ENCODE measurements at places on chromosomes 6 and 20. TPM values are rescaled to one million over a fixed set of nuclear protein-coding genes. Genes with fewer than 3 reads are reported as not detected.

The TRIM10 gene
- not detected for total RNA-seq

The FOXS1 gene
- total RNA-seq = not detected

The CALHM6 gene
- total RNA-seq = not detected

The ISM1 gene
- total RNA-seq = under 0.01 TPM

The TDRD6 gene
- total RNA-seq = 0.26 TPM

The ULBP1 gene
- total RNA-seq = not detected

The PMEPA1 gene
- 0.94 TPM for total RNA-seq

The ARMH2 gene
- total RNA-seq = not detected

The HCK gene
- total RNA-seq = not detected
